ENCODE measurements at places on chromosomes 2 and 18.

- DNase-seq: no peak
Measured at GRCh38 chr2:85549095-85549494, 10.1 kb downstream of the MAT2A start.

DNA sequence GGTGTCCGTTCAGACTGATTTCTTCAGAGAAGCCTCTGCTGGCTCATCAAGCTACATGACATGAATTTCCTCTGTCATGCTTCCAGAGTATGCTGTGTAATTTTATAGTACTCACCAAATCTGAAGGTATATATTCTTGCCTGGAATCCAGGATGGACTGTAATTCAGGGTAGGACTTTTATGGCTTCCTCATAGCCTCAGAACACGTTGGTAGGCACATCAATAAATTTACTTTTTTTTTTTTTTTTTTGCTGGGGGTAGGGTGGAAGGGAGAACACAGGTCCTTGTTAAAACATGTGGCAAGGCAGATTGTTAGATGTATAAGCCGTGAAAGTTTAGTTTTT is 34.4 kb downstream of the MTA3 start:
- DNase-seq: no peak

DNA sequence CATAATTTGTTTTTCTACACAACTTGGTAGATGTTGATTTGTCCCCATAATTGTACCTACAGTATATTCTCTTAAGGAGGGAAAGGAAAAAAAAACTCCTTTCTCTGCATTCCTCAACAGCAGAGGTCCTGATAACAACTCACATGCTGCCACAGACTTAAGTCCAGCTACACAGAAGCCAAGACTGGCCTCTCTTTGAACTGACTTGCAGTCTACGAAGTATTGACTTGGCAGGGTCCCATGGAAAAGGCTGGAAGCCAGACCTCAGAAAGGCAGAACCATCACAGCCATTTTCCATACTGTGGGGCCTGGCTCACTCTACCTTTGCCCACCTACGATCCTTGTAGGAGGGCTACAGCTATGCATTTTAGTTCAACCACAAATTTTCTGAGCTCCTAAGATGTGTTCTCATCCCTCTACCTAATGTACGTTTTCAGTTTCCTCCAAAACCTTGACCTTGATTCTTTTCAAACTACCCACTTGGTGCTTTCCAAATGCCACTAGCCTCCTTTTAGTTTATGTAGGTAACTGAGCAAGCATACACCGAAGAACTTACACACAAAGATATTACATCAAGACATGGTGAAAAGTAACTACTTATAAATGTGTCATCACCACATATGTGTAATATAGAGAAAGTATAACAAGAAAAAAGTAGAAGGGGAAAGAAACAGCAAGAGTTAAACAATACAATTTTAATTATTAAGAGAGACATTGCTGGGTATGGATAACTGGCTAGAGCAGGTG is 12.2 kb downstream of the LONRF2 start:
- DNase-seq: no peak

GRCh38 chr2:138780908-138781307 is 718 bp upstream of the NXPH2 start:
- DNase-seq: no peak

GRCh38 chr2:224780106-224780505 is 63.9 kb upstream of the CCDC195 start:
- DNase-seq: no peak

- no peak for DNase-seq
Measured at GRCh38 chr2:237875256-237876060, 16.0 kb downstream of the RAMP1 start.

- no peak for DNase-seq
Measured at GRCh38 chr2:12271589-12271984, 445.1 kb upstream of the TRIB2 start.

DNA sequence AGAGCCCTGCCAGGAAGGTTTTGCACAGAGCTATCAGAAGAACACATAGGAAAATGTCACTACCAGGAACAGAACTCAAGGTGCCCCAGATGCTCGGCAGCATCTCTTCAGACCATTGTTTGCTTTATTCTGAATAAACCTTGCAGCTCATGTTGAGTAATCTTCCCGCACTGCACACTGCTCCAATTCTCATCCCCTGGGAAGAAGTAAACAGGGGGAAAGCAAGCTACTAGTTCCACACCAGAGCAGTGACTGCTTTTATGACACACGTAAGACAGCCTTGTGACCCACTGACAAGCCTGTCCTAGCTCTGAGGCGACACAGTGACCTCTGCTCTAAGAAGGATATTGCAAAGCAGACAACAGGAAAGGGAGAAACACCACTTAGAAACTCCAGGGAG is 44.2 kb downstream of the NRP2 start:
- no peak for DNase-seq

- DNase-seq: no peak
Measured at GRCh38 chr2:162254236-162254871, 11.1 kb upstream of the FAP start.

DNA sequence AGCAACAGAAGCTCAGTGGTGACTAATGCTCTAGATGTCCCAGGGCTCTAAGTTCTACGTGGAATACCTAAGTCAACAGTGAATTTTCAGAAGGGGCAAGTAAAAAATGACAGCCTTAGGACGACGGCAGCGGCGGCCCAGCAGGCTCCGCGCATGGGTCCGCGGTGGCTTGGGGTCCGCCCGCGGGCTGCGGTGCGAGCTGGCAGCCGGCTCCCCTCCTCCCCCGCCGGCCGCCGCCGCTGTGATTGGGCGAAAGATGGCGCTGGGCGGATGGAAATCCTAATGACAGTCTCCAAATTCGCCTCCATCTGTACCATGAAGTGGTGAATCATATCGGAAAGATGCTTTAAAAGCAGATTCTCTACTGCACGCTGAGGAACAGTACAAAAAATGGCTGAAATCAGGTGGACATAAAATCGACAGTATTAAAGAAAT is 74.7 kb downstream of the HNRNPLL start:
- DNase-seq: no peak

GRCh38 chr2:20052861-20053281 is 1.4 kb upstream of the LAPTM4A start:
- DNase-seq: no peak

- DNase-seq: no peak
Measured at GRCh38 chr2:150389447-150389846, 98.0 kb downstream of the RND3 start.

GRCh38 chr18:3874581-3874980 is 424.6 kb downstream of the TGIF1 start:
- no peak for DNase-seq

- no peak for DNase-seq
Measured at GRCh38 chr18:31652877-31653276, 31.5 kb downstream of the B4GALT6 start.

GRCh38 chr2:38376346-38377049 is 575 bp downstream of the ATL2 start:
- peak; percentile 46 for DNase-seq

- no peak for DNase-seq
Measured at GRCh38 chr2:173349287-173349686, 5.4 kb upstream of the CDCA7 start.

GRCh38 chr18:26784599-26784998 is 80.9 kb downstream of the AQP4 start:
- no peak for DNase-seq

GRCh38 chr2:7765236-7765635 is 848.0 kb downstream of the RNF144A start:
- no peak for DNase-seq

DNA sequence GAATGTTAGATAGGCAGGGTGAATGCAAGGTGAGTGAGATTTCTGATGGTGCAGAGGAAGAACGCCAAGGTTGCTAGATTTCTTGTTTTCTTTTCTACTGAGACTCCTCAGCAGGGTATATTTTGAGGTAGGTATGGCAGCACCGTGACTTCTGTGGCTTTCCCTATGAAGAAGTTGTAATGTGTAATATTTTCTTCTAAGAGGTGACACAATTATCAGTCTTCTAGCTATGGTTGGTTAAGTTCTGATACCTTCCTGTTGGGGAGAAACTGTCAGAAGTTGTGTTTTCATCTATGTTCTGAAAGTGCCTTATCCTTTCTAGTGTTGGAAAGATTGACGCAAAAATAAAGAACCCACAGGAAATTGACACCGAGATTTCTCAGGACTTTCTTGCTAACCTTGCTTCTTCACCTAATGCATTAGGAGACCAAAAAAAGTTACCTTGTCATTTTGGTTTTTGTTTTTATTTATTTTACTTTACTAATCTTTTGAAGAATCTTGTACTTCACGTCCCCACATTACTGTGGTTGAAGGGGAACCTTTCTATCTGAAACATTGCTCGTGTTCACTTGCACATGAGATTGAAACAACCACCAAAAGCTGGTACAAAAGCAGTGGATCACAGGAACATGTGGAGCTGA is 11.9 kb downstream of the IL18R1 start:
- DNase-seq: peak; percentile 15

DNA sequence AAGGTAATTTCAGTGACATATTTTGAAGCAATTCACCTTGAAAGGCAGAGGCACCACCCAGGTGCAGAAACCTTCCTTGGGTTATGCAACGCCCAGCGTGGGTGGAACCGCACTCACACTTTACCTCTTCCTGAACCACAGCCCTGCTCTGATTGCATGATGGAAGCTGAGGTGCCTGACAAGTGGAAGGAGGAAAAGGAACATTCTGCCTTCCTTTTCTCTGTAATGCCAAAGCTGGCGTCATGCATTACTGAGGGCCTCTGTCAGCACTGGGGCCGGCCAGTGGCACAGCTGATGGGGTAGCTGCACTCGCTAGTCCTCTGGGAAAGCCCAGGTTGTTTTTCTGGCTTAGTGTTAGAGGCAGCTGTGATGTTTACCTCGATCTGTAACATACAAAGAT is 266.5 kb downstream of the NEDD4L start:
- no peak for DNase-seq

- DNase-seq: no peak
Measured at GRCh38 chr2:627340-627709, 49.9 kb downstream of the TMEM18 start.

DNA sequence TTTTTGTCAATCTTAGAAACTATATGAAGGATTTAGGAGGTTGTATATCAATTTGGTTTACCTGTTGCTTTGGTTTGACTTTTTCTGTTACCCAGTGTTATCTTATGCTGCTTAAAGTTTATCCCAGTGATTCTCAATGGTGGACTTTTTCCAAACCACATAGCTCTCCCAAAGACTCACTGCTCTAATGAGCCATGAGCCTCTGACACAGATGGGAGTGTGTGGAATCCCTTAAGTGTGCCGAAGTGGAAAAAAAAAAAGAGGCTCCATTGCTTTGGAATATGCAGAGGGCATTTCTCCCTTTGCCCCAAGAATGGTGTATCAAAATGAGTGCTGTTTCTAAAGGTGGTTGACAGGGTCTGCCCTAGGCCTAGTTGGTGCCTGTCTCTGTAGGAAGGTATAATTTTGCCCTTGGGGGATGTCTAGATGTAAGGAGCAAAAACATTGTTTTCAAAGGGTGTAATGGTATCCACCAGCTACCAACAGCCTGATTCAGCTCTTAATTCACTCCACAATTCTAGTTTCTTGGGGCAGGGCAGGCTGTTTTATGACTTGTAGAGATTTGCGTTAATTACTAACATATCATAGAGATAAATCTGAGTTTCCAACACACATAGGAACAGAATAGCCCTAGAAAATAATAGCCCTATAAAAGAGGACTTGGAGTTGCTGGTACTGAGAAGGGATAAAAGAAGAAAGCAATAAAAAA is 64.3 kb upstream of the CYP26B1 start:
- no peak for DNase-seq

- DNase-seq: no peak
Measured at GRCh38 chr2:180143633-180144337, 136.7 kb upstream of the CWC22 start.

DNA sequence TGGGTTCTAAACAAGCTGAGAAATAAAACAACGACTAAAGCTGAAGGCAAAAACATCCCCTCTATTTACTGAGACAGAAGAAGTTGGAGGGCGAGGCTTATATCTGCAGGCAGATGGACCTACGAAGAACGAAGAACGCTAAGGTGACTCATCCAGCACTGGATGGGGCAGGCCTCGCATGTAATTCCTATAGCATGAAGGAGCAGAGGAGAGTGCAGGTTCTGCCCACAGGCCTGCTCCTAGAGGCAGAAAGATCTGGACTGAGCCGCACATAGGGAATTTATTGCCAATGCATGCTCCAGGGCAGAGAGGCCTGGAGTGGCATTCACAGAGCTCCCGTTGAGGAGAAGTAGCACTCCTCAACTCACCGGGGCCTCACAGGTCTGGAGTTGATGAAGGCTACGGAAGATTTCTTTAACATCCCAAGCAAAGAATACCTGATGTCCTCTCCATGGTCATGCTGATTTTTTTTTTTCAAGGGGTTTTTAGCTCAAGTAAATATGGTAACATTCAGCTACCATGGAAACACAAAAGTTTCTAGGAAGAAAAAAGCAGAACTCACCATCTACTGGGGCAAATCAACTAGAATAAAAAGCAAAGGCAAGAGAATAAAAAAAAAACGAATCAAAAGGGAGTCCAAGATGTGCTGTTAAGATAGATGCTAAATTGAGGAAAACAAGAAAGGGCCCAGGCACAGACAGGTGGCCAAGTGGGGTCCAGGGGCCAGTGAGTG is 10.4 kb upstream of the METTL21A start:
- no peak for DNase-seq

- no peak for DNase-seq
Measured at GRCh38 chr2:138389063-138389462, 112.5 kb upstream of the SPOPL start.

DNA sequence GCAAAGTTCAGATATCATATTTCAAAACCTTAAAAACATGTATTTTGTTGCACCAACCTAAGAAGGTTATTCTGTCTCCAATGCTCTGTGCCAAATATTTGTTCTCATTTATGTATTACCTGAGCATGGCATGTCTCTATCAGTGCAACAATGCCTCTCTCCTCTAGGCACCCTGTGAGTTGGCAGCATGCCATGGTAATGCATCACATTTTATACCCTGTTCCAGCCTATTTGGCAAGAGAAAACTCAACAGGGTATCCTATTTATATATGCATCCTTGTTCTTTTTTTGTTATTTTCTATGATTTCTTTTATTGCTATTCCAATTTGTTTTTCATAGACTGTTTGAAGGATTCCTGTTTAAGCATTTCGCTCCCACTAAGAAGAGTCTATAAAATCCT is 126.3 kb upstream of the NRXN1 start:
- DNase-seq: no peak

Data from activated T-helper 1 cell treated with anti-CD3 and anti-CD28 coated beads, Interleukin-2, amount 50 U/mL, for 16 hours (primary cell).